OCI-LY7 (cell line): ENCODE measurements at places on chromosomes 1 and 21. TPM values are rescaled to one million over a fixed set of nuclear protein-coding genes. Genes with fewer than 3 reads are reported as not detected.

GRCh38 chr21:43961382-43961909, 50.7 kb upstream of the TRAPPC10 start:
- DNase-seq, result no peak

DNA sequence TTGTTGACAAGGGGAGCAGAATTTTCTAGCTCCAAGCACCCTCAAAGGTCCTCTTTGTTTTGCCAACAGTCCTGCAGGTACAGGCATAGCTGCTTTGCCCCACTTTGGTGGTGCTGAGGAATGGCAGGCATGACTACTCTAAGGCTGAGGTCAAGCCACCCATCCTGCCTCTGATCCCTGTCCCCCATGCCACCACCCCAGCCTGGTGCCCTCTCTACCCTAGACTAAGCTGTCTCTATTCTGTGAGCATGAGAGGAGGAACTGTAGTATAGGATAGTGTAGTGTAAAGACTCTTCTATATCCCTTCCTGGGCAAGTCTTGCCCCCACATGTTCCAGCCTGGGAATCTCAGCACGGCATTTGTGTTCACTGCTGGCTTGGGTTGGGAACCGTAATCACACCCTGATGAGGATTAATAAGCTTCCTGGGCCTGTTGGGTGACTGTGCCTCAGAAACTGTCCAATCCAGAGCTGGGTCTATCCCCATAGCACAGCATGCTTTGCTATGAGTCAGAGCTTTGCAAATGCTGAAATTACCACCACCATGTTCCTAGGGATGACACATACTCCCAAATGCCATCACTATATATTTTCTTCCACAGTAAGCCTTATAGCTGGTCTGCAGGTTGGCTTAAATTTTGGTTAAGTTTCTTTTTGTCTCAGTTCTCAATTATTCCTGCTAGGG, 105.7 kb upstream of the PPP2R5A start:
- no peak for DNase-seq

DNA sequence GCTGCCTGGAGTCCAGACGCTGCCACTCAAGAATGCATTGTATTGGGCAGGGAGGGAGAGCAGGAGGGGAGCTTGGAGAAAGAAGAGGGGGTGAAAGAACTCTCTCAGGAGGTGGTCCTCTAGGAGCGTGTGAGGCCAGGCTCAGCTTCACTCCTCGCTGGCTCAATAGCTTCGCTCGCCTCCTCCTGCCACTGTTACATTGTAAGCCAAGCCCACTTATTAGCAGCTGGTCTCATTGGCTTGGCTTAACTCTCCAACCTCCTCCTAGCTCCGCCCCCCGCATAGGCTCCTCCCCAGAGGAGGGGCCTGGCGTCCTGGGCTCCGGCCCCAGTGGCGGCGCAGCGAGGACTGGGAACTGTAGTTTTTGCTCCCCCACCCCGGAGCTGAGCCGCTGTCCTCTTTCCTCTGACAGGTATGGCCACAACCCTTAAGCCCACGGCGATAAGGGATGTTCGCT, at the start of gene KCNN3:
KCNN3 (minus strand) TSS at position 167 of the 457 bp plus-strand sequence. CDS start 317 bp downstream, outside the sequence.
- peak; percentile 97 for DNase-seq

DNA sequence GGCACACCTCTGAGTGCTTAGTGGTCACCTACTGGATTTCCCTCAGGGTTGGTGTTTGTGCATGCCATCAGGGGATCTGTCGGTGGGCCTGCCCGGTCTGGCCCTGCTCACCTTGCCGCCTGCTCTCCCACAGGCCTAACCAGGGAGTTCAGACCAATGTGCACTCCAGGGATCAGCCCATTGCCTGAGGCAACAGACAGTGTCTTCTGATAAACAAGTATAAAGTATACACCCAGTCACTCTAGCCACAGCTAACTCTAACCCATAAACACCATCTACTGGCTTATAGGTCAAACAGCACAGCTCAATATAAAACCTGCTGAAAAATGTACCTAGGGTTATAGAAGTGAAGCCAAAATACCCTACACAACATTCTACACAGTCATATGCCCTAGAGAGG, 1300.0 kb downstream of the PLA2G4A start:
- no peak for DNase-seq

DNA sequence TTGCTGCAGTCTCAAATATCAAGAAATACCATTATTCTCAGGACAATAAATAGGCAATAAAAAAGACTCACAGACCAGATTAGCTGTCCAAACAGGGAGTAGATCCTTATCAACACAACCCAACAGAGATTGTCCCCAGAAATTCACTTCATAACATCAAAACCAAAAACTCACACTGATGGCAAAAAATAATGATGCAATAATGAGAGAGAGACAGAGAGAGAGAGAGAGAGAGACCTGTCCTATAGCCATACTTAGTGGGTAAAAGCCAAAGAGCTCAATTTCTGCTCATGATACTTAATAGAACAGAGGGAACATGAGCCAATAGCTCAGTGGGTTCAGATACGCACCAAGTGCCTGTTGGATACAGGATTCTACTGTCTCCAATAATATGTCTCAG, 244.5 kb downstream of the FAM72C start:
- no peak for DNase-seq

GRCh38 chr1:43074244-43074643, 97.8 kb downstream of the EBNA1BP2 start:
- no peak for DNase-seq

GRCh38 chr21:39258207-39258606, 55.2 kb downstream of the BRWD1 start:
- no peak for DNase-seq

- no peak for DNase-seq
Observed at GRCh38 chr21:25039461-25040380, 567.6 kb downstream of the MRPL39 start.

DNA sequence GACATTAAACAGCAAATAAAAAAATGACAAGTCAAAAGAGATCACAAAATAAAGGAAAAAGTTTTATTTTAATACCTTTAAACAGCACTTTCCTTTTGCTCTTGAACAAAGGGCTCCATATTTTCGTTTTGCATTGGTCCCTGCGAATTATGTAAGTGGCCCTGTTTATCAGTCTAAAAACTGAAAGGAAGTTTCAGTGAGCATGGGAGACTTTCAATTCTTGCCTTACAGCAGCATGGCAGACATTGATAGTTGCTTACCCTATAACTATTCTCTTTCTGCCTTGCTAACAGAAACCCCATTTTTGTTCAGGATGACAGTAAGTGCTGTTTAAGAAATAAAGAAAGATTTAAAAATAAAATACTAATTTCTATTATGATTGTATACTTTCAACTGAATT, 5.2 kb upstream of the SH3GLB1 start:
- no peak for DNase-seq

DNA sequence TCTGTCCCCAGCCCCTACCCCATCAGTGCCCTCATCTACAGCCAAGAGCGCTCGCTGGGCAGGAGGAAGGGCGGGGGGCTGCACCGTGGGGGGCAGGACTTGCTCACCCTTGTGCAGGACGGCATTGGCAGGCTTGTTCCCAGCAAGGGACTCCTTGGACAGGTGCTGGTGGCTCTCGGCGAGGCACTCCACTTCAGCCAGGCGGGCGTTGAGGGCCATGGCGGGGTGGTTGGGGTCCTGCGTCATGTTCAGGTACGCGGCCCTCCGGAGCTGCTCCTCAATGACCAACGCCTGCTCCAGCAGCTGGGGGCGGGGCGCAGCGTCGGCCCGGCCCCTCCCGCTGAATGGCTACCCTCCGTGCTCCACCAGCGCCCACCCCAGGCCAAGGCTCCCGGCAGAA, 64.0 kb downstream of the KCNAB2 start:
- no peak for DNase-seq

DNA sequence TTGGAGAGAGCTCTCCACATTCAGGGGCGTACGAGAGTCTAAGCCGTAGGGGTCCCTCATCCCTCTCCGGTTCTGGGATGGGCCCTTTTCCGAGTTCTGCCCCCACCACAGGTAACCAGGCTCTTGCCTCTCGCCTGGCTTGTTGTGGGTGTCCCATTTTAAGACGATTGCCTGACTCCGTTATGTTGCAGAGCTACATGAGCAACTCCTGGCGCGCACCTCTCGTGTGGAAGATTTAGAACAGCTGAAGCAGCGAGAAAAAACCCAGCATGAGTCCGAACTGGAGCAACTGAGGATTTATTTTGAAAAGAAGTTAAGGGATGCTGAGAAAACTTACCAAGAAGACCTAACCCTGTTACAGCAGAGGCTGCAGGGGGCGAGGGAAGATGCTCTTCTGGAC, 29.0 kb downstream of the PCNT start:
- DNase-seq, result no peak

- no peak for DNase-seq
Observed at GRCh38 chr21:35106246-35106835, 57.2 kb upstream of the RUNX1 start.

- DNase-seq, result no peak
Observed at GRCh38 chr1:201673915-201674314, 135.0 kb downstream of the NAV1 start.

DNA sequence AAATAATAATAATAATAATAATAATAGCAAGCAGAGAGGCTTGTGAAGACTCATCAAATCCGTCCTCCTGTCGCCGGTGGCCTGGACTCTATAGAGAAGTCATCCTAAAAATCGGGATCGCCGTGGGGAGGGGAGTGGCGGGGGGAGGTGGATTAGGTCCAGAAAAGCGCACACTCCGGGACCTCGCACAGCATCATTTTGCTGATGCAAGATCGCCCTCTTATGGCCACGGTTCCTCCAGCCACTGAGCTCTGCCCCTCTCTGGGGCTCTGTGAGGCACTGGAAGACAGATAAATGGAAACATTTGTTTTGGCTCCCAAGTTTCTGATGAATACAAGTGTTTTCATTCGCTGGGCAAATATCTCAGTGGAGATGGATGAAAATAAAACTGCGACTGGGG, 612.0 kb downstream of the MATN1 start:
- DNase-seq, result peak; percentile 21

- no peak for DNase-seq
Observed at GRCh38 chr1:64073705-64074104, 129.7 kb upstream of the UBE2U start.

GRCh38 chr1:216051071-216051470, 372.2 kb downstream of the USH2A start:
- no peak for DNase-seq

- no peak for DNase-seq
Observed at GRCh38 chr1:10288029-10288615, 77.8 kb downstream of the KIF1B start.

DNA sequence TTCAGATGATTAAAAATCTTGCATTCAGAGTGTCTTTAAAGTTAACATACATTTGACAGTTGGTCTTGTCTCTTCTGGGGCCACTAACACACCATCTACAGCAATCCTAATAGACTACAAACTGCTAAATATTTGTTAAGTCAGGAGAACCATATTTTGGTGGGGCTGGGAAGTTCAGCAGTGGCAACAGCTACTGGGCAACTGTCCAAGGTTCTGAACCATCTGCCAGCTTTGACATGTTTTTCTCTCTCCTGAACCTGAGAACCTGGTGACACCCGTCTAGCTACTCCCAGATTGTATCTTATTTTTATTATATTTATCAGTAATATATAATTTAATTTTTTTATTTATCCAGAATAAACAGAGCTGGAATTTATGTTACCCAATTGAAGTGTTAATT, 199.0 kb upstream of the DPYD start:
- no peak for DNase-seq

DNA sequence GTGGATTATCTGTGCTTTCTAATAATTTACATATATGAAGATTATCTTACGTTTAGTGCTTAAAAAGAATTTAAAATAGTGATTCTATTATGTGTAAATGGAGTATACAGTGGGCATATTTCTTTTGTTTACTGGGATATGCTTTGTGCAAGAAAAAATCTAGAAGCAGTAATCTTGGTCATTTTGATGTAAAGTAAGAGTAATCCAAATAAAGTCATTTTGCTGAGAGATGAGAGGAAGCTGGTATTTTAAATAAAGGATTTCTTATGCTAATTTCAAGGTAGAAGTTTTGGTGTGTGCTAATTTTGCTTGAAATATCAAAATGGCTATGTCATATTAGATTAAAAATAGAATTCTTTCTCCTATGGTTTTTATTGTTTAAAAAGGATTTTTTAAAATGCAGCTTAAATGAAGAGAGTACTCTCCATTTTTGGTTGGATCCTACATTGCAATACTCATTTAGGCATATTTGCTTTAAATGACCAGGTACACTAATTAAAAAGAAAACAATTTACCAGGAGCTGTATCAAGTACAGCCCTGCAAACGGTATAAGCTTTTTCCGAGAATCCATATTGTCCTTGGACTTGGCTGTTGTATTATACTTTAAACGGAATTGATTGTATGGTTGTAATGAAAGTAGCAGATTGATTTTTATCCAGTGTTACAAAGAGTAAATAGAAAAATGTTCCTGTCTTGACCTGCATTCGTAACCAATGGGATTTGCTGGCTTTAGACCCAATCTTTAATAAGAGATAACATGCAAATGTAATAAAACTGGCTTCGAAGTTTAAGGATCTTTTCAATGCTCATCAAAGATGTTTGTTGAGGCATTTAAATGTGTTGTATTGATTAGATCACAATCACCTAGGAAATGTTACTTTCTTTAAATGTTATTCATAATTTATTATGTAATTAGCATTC, 574.7 kb downstream of the USP25 start:
- no peak for DNase-seq

DNA sequence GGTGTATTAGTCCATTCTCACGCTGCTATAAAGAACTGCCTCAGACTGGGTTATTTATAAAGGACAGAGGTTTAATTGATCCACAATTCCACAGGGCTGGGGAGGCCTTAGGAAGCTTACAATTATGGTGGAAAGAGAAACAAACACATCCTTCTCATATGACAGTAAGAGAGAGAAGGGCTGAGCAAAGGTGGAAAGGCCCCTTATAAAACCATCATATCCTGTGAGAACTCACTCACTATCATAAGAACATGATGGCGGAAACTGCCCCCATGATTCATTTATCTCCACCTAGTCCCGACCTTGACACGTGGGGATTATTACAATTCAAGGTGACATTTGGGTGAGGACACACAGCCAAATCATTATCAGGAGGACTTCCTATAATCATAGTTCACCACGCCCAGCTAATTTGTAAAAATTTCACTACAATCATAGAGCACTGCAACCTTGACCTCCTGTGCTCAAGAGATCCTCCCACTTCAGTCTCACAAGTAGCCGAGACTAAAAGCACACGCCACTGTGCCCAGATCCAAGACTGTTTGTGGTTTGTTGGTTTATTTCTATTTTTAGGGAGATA, 164.9 kb downstream of the RERE start:
- DNase-seq, result no peak

GRCh38 chr1:204360314-204360713, 585 bp upstream of the PLEKHA6 start:
- DNase-seq, result no peak

Gene MCOLN3
- not detected in 2 replicates for total RNA-seq

Gene BARHL2
- total RNA-seq, result not detected in 2 replicates

Gene SAMD11
- total RNA-seq, result not detected in 2 replicates

Gene BRDT
- total RNA-seq, result not detected in 2 replicates

Gene EXTL1
- 0.26 and 0.67 TPM in 2 replicates for total RNA-seq

Gene G0S2
- not detected in 2 replicates for total RNA-seq

Gene AVPR1B
- total RNA-seq, result not detected in 2 replicates

Gene CELA3B
- total RNA-seq, result not detected in 2 replicates

Gene LRRC71
- not detected in 2 replicates for total RNA-seq

Gene LYPD8
- not detected in 2 replicates for total RNA-seq

Gene GDAP2
- total RNA-seq, result 21.7 and 26.8 TPM in 2 replicates

Gene FAM177B
- total RNA-seq, result not detected in 2 replicates

Gene GBP3
- 0.17 and 0.49 TPM in 2 replicates for total RNA-seq

Gene ERG
- total RNA-seq, result not detected in 2 replicates

Gene RBM34
- 93.7 and 114 TPM in 2 replicates for total RNA-seq
